ENCODE measurements at places on chromosomes 13 and 19. TPM values are rescaled to one million over a fixed set of nuclear protein-coding genes. Genes with fewer than 3 reads are reported as not detected.

DNA sequence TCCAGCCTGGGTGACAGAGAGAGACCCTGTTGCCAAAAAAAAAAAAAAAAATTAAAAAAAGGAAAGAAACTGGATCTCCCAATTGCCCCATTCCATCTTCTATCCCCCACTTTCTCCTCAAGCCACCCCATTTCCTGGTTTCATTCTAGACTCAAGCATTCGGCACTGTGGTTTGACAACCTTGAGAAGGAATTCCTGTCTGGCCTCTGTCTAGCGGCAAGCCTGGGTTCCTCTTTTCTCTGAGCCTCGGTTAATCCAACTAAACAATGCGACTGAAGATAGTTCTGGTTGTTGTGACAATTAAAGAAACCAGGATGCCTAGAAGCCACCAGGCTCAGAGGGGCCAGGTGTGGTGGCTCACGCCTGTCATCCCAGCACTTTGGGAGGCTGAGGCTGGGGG is 3.3 kb upstream of the C3 start:
- DNase-seq = peak; percentile 18

GRCh38 chr13:98997011-98997730 is 19.3 kb upstream of the DOCK9 start:
- DNase-seq = no peak

GRCh38 chr19:42450314-42450934 is 7.7 kb upstream of the CXCL17 start:
- peak; percentile 77 for DNase-seq

DNA sequence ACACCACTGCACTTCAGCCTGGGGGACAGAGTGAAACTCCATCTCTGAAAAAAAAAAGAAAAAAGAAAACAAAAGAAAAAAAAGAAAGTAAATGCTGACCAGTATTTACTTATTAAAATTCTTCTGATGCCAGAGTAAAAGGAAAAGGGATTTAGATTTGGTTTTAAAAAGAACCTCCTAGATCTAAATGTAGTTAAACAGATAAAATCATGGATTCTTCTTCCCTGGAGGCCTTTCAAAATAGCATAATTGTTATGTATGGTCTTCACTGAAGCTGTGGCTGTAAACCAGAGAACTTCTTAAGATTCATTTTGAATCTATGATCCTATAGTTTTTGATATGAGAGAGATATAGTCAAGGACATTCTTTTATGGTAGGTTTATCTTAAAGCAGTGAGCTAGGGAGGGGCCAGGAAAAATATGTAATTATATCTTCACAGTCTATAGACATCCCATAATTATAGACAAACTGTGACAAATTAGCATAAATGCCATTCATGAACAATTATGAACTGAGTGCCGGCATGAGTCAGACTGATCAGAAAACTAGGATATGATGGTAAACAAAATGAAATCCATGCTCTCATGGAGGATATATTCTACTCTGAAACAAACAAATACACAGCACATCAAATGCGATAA is 14.9 kb upstream of the STK24 start:
- no peak for DNase-seq

DNA sequence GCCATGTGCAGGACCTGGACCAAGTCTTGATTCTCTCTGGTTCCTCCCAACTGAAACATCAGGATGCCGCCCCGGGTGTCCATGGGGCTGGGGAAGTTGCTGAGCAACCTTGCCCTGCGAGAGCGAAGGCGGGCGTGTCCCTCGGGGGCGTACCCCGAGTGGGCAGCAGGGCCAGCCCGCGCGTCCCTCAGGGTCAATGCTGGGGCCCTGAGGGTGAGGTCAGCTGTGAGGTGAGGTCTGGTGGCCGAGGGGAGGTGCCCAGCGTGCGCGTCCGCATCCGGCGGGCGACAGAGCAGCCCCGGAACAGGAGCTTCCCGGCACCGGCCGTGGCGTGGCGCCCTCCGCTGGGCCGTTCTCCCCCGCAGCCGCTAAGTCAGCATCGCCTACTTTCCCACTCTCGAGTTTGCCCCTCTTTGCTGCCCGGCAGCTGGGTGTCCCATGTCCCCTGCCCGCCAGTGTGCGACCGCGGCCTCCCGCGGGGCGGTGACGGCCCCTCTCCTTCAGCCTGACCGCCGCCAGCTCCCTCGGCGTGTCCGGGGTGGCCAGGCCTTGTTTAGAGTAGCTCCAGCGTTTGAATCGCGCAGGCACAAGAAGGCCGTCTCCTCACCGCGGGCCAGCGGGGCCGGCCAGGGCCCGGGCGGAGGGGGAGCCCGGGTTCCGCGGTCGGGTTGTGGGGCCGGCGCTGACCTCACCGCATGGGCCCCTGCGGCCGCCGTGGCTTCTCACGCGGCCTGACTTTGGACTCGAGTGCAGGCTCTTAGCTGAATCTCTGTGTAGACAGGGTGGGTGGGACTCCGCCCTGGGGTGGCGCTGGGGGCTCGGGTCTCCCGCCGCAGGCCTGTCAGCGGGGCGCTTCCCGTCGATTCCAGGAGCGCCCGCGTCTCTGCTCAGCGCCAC is 33.0 kb downstream of the GJA3 start:
- DNase-seq = peak; percentile 86

DNA sequence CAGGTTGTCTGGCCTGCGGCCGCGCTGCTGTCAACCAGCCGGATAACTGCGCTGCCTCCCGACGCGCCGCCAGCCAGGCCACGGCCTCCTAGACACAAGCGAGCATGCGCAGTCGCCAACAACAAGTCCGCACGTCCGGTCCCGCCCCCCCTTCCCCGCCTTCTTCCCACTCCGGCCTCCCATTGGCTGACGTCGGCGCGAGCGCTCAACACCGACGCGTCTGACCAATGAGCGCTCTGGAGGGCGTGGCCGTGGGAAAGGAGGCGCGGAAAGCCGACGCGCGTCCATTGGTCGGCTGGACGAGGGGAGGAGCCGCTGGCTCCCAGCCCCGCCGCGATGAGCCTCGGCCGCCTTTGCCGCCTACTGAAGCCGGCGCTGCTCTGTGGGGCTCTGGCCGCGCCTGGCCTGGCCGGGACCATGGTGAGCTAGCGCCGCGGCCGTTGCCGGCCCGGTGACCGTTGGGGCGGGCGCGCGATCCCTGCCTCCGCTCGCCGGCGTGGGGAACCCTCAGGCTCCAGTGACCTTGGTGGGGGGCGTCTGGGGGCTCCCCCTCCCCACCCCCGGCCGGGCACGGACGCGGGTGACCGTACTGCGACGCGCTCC is at the start of gene GPX4:
TSS of gene GPX4 (plus strand) at position 287 of the 603 bp plus-strand sequence. CDS start at position 337, 50 bp downstream.
- peak; percentile 100 for DNase-seq

- no peak for DNase-seq
Measured at GRCh38 chr13:110150384-110151101, 156.4 kb downstream of the COL4A1 start.

DNA sequence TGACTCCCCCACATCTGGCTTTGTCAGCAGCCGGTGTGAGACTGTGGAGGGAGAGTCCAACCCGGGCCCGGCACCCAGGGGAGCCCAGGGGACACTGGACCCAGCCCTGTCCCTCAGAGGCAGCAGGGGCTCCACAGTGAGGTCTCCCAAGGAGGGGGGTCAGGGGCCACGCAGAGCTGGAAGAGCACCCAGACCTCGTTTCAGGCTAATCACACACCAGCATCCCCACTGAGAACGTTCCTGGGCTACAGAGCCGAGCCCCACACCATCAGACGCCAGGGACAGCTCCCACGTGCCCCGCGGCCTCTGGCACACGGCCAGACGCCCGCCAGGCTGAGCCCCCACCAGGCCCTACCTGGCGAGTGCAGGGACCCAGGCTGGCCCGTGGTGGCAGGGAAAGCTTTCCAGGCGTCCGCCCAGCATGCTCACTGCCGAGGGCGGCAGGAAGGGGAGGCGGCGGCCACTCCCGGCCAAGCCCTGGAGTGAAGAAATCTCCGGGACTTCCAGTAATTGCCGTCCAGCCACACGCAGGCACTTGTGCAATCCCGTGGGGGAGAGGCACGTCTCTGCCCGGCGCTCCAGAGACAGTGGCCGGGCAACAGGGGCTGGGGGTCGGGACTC is 19.2 kb downstream of the SBNO2 start:
- peak; percentile 90 for DNase-seq

DNA sequence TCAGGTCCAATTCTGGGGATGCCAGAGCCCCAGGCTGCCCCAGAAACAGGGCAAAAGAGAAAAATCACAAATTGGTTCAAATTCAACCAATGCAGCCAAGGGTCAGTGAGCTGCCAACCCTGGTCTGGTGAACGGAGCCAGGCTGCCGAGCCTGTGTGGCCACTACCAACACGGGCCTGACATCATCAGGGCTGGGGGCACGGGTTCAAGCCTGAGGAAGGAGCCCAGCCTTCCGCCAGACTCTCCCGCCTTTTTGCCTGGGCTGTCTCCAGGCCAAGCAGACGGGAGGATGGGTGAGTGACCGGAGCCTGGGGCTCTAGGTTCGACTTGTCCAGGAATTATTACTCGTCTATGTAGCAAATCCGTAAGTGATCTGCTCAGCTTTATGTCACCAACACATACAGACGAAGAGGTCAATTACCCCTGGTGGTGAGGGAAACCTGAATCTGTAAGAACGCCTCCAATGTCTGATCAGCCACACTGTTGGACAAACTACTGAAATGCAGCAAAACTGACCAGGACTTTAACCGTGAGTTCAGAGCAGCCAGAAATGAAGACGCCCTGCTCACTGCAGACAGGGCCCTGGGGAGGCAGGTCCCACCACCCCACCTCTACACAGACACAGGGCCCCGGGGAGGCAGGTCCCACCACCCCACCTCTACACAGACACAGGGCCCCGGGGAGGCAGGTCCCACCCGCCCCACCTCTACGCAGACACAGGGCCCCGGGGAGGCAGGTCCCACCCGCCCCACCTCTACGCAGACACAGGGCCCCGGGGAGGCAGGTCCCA is 31.8 kb downstream of the RAB20 start:
- DNase-seq = no peak

The C1QTNF9 gene
- total RNA-seq = 3.9 TPM

The RLN3 gene
- not detected for total RNA-seq

The LHFPL6 gene
- total RNA-seq = 54.3 TPM

The ZNF578 gene
- total RNA-seq = 2.2 TPM

The NALCN gene
- 7.9 TPM for total RNA-seq

The LRRC63 gene
- total RNA-seq = 0.17 TPM

The ZNF544 gene
- total RNA-seq = 24.6 TPM

The ICAM5 gene
- 0.32 TPM for total RNA-seq

The LGALS16 gene
- total RNA-seq = not detected

The FPR2 gene
- total RNA-seq = 1.0 TPM
